ENCODE measurements at places on chromosomes 1 and 21. TPM values are rescaled to one million over a fixed set of nuclear protein-coding genes. Genes with fewer than 3 reads are reported as not detected.

Gene ZNF648
- not detected for total RNA-seq

Gene TAS1R1
- not detected for total RNA-seq

Gene S100A14
- not detected for total RNA-seq

Gene ZNF593OS
- total RNA-seq, result not detected

Gene TRIM67
- total RNA-seq, result 0.39 TPM

Gene TPRG1L
- total RNA-seq, result 49.5 TPM

Gene SYDE2
- total RNA-seq, result 6.0 TPM

Gene CELA3B
- not detected for total RNA-seq

Gene OVAAL
- not detected for total RNA-seq

DNA sequence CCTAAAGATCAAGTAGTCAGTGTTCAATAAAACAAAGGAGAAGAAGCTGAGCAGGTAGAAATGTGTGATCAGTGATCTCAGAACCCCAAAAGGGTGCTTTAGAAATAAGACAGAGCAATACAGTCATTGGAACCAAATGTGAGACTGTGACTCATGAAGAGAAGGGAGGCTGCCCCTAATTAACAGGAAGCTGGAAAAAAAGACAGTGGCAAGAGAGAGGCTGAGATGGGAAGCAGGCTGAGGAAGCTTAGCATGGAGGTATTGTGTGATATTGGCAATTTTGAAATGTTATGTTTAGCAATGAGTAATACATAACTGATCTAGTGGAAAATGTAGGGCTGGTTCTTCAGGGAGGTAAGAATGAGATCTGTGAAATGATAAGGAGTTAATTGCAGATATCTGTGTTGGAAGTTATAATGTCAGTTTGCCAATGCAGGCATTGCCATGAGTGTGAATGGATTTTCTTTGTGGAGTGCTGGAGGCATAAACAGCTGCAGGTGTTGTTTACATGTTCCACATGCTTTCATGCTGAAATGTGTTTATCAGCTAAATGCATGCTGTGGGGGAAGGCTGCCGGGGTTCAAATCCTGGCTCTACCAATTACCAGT, 90.6 kb upstream of the CACNA1E start:
- H3K27me3 ChIP-seq, result no peaks in the 10 kb centered on the region
- DNase-seq, result no peak
- no peak overlapping the region for H3K27ac ChIP-seq
- no peaks in the 10 kb centered on the region for H3K4me1 ChIP-seq
- H3K36me3 ChIP-seq, result no peaks in the 10 kb centered on the region
- no peak overlapping the region for H3K4me3 ChIP-seq

DNA sequence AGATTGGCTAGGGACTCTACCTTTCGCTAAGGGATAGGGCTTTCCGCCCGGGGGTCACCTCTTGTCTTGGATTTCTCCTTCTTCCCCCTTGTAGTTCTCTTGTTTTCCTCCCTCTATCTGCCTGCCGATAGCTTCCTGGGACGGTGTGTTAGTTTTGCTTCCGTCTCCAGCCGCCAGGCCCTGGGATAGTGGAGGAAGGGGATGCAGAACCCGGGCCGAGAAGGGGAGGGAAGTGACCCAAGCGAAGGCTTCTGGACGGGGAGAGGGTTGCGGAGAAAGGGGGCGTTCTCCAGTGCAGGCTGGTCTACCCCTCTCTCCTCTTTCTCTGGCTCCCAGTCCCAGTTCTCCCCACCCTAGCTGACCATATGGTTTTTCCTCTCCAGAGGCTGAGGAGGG, 871 bp downstream of the TUFT1 start:
- peaks cover 29% of the 10 kb centered on the region for H3K4me1 ChIP-seq
- H3K36me3 ChIP-seq, result peaks cover 2% of the 10 kb centered on the region
- H3K27ac ChIP-seq, result peak overlapping the region; percentile 91
- H3K4me3 ChIP-seq, result peak overlapping the region; percentile 97
- no peaks in the 10 kb centered on the region for H3K27me3 ChIP-seq

- H3K27me3 ChIP-seq, result no peaks in the 10 kb centered on the region
- peaks cover 13% of the 10 kb centered on the region for H3K4me1 ChIP-seq
- no peaks in the 10 kb centered on the region for H3K36me3 ChIP-seq
- no peak overlapping the region for H3K27ac ChIP-seq
- DNase-seq, result no peak
Observed at GRCh38 chr1:7120863-7121621, 335.8 kb downstream of the CAMTA1 start.

- H3K27me3 ChIP-seq, result no peaks in the 10 kb centered on the region
- no peak for DNase-seq
- H3K36me3 ChIP-seq, result no peaks in the 10 kb centered on the region
- peak overlapping the region; percentile 38 for H3K27ac ChIP-seq
- peaks cover 18% of the 10 kb centered on the region for H3K4me1 ChIP-seq
Observed at GRCh38 chr1:163258181-163258580, 55.5 kb upstream of the RGS5 start.

DNA sequence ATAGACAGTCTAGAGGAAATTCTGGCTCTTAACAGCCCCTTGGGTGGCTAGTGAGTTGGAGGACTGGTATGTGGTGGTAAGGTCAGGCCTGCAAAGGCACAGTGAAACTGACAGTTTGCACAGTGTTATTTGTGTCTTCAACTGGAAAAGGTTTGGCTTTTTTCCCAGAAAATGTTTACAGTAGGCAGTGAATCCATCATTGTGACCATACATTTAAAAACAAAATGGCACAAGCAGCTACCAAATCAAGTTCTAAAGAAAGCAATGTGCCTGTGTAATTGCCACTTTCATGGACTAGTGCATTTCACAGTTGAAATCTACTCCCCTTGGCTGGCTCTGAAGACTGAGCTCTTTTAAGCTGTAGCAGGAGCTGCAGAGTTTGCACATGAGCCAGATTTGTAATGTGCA, 24.8 kb downstream of the ATPAF1 start:
- no peaks in the 10 kb centered on the region for H3K27me3 ChIP-seq
- peak overlapping the region; percentile 52 for H3K27ac ChIP-seq
- H3K4me3 ChIP-seq, result no peak overlapping the region
- no peak for DNase-seq

DNA sequence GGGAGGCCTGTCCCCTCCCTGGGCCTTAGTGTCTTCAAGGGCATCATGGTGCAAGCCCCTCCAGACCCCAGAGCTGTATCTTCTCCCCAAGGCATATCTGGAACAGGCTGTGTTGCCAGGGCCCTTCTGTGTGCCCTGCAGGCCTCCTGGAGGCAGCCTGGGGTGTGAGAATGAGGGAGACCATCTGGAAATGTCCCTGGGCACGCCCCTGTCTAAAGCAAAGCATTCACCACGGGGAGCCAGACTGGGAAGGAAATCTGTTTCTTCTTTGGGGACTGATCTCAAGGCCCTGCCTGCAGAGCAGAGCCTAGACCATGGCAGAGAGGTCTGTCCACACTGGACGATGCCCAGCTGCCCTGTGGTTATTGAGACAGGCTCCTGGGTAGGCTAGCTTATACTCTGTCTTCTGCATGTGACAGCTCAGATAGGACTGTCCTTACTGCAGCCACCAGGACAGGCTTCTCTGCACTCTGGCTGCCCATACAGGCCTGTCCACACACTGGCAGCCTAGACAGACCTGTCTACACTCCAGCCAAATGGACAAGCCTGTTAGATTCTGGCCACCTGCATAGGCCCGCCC, 24.6 kb downstream of the PODN start:
- no peak overlapping the region for H3K4me3 ChIP-seq
- no peak for DNase-seq
- peaks cover 1% of the 10 kb centered on the region for H3K36me3 ChIP-seq
- no peak overlapping the region for H3K27ac ChIP-seq
- peaks cover 20% of the 10 kb centered on the region for H3K4me1 ChIP-seq

- DNase-seq, result no peak
- no peaks in the 10 kb centered on the region for H3K36me3 ChIP-seq
- peaks cover 2% of the 10 kb centered on the region for H3K27me3 ChIP-seq
- no peak overlapping the region for H3K4me3 ChIP-seq
Observed at GRCh38 chr21:34715518-34715917, 46.7 kb downstream of the CLIC6 start.

DNA sequence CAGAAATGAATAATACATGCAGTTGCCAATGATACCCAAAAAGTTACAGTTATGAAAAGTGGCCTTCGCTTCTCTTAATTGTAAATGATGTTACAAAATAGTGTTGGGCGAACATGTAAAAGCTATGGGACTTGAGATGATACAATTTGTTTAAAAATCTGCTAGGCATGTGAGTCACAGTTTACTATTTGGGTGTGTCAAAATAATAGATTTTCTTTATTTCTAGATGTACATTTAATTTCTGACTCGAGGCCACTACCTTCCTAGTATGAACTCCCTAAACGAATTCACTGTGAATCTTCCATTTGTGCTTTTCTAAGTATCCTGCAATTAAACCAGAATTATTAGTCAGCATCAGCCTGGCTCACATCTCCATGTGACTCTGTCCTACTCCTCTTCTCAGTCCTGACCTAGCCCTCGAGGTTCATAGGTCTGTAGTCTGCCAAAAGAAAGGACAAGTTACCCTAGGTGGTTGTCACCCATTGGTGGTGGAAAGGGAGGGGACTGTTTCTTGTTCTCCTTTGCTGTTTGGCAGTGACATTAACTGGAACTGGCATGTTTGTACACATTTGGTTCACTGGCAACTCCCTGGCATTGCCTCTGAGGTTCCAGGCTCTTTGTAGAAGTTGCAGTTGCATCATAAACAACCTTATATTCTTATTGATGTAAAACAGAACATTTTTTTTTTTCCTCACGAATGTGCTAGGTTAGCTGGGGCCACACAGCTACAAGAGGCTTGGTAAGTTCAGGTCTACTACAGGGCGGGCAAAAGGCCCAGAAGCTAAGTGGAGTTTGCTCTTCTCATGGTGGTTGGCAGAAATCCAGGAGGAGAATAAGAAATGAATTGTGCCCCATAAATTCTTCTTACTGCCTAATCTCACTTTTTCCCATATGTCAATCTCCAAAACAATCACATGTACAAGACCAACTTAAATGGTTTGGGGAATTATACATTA, 746.5 kb upstream of the ADAMTS5 start:
- H3K27me3 ChIP-seq, result no peaks in the 10 kb centered on the region
- DNase-seq, result no peak
- peaks cover 3% of the 10 kb centered on the region for H3K4me1 ChIP-seq
- no peak overlapping the region for H3K27ac ChIP-seq
- H3K36me3 ChIP-seq, result peaks cover 1% of the 10 kb centered on the region

DNA sequence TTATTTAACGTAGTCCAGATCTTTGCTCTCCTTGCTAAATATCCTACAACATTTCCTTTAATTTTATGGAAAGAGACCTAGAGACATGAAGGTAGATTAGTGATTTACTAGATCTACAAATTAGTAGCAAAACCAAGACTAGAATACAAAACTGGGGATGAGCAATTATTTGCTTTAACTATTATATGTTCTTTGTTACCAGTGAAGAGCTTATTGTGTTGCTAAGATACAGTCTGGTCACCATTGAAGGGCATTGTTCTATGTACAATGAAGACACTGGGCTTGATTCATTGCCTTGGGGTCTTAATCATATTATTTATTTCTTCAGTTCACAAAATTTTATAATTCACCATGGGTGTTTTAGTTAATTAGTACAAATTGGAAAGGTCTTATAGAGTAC, 88.3 kb downstream of the S1PR1 start:
- H3K4me1 ChIP-seq, result no peaks in the 10 kb centered on the region
- H3K27me3 ChIP-seq, result peaks cover 21% of the 10 kb centered on the region
- DNase-seq, result no peak
- no peak overlapping the region for H3K4me3 ChIP-seq
- no peak overlapping the region for H3K27ac ChIP-seq

GRCh38 chr1:157785248-157785647, 8.3 kb upstream of the FCRL2 start:
- no peak overlapping the region for H3K4me3 ChIP-seq
- no peaks in the 10 kb centered on the region for H3K36me3 ChIP-seq
- no peak overlapping the region for H3K27ac ChIP-seq
- no peaks in the 10 kb centered on the region for H3K4me1 ChIP-seq
- no peaks in the 10 kb centered on the region for H3K27me3 ChIP-seq

GRCh38 chr1:109761227-109762038, 2.3 kb downstream of the EPS8L3 start:
- DNase-seq, result peak; percentile 77
- H3K36me3 ChIP-seq, result no peaks in the 10 kb centered on the region
- H3K4me1 ChIP-seq, result no peaks in the 10 kb centered on the region
- H3K4me3 ChIP-seq, result no peak overlapping the region
- H3K27me3 ChIP-seq, result peaks cover 3% of the 10 kb centered on the region

- peaks cover 4% of the 10 kb centered on the region for H3K4me1 ChIP-seq
- H3K27me3 ChIP-seq, result peaks cover 2% of the 10 kb centered on the region
- H3K27ac ChIP-seq, result no peak overlapping the region
- H3K4me3 ChIP-seq, result no peak overlapping the region
- H3K36me3 ChIP-seq, result no peaks in the 10 kb centered on the region
Observed at GRCh38 chr1:70887936-70888335, 159.7 kb downstream of the PTGER3 start.

DNA sequence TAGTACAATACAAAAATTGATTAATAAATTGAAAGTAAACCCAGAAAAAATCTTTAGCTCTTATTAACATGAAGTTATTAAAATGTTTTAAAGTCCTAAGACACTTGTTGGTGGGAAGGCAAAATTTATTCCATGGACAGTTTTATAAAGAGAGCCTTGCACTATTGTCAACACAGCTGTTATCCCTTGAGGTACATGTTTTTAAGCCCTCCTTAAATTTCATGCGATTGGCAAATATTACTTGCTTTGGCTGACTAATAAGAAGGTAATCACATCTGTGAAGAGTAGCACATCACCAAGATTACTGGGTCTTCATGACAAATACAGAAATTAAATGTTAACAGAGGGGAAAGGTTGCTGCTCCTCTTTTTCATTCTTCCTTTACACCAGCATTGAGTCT, 611.1 kb downstream of the BRINP3 start:
- no peaks in the 10 kb centered on the region for H3K27me3 ChIP-seq
- no peak overlapping the region for H3K4me3 ChIP-seq
- no peaks in the 10 kb centered on the region for H3K36me3 ChIP-seq

- H3K36me3 ChIP-seq, result peaks cover 1% of the 10 kb centered on the region
- peaks cover 2% of the 10 kb centered on the region for H3K27me3 ChIP-seq
- H3K4me3 ChIP-seq, result no peak overlapping the region
- DNase-seq, result no peak
Observed at GRCh38 chr21:37582590-37582989, 216.0 kb downstream of the DYRK1A start.

- no peak overlapping the region for H3K27ac ChIP-seq
- H3K27me3 ChIP-seq, result peaks cover 5% of the 10 kb centered on the region
- no peaks in the 10 kb centered on the region for H3K4me1 ChIP-seq
- no peak overlapping the region for H3K4me3 ChIP-seq
- no peak for DNase-seq
Observed at GRCh38 chr1:212496682-212497081, 64.0 kb downstream of the NENF start.

DNA sequence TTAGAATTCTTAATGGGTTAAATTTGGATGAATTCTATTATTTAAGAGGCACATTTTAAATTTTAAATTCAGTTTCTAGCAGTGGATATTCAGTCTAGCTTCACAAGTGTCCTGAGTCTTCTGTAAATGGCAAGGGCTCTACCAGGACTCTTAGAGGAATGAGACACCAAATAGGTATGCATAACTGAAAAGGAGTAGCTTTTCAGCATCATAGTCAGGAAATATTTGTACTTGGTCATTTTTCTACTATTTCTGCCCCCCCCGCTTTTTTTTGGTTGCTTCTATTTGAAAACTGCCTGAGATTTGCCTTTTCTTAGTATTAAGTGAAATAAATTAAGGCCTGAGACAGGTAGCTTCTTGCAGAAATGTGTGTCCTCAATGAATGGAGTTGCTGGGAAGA, 80.2 kb downstream of the MAST2 start:
- no peak for DNase-seq
- no peaks in the 10 kb centered on the region for H3K27me3 ChIP-seq
- peaks cover 14% of the 10 kb centered on the region for H3K4me1 ChIP-seq
- H3K27ac ChIP-seq, result no peak overlapping the region
- no peak overlapping the region for H3K4me3 ChIP-seq
- H3K36me3 ChIP-seq, result no peaks in the 10 kb centered on the region

- peaks cover 4% of the 10 kb centered on the region for H3K36me3 ChIP-seq
- H3K27me3 ChIP-seq, result no peaks in the 10 kb centered on the region
- peak overlapping the region; percentile 23 for H3K27ac ChIP-seq
- no peak overlapping the region for H3K4me3 ChIP-seq
- peaks cover 46% of the 10 kb centered on the region for H3K4me1 ChIP-seq
Observed at GRCh38 chr1:54270543-54270942, 70.6 kb downstream of the MRPL37 start.
